Amniotic epithelial cell (primary cell): ENCODE measurements at places on chromosomes 4 and X.

DNA sequence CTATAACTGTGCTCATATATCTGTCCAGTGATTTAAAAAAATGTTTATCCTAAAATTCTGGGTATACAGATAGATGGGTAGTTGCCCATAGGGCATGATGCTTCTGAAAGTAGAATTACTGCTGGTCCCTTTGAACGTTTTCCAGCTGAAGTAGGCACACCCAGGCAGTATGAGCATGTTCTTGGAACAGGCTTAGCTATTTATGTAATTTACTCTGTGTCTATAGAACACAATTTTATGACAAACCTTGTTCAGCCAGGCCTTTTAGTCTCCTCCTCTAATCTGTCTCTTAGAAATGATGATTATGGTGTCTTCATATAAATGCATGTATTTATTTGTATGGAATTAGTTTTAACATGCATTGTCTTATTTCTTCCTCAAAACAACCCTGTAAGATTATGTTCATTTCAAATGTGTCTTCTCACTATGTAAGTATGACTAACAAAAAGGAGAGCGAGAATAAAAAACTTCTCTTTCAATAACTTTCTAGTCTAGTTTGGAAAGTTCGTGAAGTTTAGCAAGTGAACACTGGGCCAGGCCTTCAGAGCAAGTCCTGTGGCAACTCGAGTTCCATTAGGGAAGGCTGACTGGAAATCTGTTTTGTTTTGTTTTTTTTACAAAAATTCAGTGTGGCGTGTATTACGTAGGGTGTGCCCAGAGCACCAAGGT lies 142.0 kb downstream of the AFF1 start:
- DNase-seq, result no peak

- DNase-seq, result no peak
Measured at GRCh38 chr4:89653012-89653411, 183.9 kb downstream of the SNCA start.

DNA sequence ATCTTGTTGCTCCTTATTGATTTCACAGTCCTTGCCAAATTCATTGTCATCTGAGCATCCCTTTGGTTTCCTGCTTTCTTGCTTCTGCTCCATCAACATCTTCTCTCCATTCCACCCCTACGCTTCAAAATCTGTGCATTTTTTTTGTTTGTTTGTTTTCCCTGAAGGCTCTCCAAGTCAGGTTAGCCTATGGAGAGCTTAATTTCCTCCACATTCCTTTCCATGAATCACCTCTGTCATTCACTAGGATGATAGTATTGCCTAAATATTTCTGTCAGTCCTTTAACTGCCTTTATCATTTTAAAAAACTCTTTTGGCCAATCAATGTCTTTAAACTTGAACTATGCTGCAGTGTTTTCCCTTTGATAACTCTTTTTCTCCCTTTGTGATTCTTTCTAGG lies 67.7 kb downstream of the PPARGC1A start:
- DNase-seq, result no peak

DNA sequence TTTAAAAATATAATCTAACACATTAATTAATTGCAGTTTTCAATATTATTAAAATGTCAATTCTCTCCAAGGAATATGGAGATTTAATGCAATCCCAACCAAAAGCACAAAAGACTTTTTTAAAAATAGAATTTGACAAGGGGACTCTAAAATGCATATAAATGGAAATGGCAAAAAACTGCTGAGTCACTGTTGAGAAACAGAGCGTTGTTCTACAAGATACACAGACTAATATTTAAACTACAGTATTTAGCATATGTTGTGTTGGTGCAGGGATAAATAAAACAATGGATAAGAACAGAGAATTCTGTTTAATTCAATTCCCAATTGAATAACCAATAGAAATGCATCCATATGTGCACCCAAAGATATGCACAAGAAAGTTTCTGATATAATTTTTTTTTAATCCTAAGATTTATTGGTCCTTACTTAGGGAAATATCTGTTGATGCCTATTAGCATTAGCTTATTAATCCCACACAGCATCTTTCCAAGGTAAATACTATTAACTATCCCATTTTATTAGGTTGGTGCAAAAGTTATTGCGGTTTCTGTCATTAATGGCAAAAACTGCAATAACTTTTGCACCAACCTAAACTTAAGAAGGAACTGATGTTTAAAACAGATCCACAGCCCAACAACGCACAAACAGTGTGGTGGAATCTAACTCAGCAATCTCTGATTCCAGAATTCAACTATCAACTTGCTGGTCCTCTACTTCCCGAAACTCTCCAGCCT lies 86.8 kb upstream of the VEGFC start:
- DNase-seq, result peak; percentile 42

DNA sequence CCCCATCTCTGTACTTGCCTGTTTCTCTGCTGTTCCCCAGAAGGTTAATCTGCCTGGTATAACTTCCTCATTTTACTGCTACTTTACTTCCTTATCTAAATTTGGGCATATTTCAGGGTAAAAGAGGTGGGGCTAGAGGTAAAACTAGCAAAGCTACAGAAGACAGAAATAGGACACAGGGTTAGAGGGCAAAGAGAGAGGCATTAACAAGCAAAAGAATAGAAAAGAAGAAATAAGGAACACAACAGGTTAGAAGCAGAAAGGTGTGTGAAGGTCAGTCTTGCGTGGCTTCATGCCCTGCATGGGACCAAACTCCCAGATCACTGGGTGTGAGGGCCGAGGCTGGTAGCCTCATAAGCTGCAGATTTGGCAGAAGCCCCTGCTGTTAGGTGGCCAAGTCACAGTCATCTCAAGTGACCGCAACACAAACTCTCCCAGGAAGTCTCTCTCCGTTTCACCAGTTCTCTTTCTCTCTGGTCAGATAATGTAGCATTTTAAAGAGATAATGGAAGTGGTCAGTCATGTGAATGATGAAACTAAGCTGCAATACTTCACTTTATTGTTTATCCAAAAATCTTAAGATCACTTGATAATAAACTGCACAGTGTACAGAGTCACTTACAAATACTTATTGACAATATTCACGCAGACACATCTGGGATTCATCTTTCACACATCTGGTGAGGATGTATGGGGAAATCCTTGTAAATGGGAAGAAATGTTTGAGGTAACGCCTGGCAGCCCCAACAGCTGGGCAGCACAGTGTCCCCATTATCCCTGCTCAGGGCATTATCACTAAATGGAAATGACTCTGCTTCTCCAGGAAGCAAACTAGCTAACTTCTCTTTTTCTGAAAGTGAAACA lies 16.4 kb downstream of the TMEM154 start:
- DNase-seq, result no peak

DNA sequence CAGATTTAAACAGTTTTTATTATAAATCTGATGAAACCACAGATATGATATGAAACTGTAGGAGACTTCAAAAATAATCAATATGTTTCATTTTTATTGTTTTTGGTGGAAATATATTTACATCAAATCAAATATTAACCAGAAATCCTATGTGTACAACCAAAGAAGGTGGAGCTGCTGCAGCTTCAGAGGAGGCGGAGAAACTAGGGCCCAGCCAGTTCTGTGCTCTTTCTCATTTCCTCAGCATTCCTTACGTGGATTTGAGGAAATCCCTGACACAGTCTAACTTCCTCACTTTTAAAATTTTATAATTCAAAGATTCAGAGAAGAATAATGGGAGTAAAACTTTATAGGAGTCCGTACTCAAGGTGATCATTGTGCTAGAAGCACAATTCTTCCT lies 610.7 kb upstream of the CPXCR1 start:
- DNase-seq, result no peak

DNA sequence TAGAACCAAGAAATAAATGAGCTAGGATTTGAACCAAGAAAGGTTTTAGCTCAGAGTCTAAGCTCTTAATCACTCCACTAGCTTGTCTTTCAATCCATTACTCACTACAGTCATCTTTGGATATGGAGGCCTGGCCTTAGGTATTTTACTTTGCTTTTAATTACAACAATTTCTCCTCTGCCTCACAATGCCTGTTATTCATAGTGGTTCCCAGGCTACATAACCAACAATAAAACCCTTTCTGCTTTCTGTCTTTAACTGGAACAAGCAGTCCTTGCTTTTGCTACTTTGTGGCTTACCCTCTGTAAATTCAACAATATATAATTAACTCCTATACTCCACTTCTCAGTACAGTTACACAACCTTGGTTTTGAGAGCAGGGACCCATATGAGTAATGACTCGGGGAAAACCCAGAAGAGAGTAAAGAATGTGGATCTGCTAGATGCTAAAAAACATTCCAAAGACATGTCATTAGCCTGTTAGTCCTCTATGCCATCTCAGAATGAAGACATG lies 94.7 kb upstream of the NAP1L5 start:
- peak; percentile 95 for DNase-seq

DNA sequence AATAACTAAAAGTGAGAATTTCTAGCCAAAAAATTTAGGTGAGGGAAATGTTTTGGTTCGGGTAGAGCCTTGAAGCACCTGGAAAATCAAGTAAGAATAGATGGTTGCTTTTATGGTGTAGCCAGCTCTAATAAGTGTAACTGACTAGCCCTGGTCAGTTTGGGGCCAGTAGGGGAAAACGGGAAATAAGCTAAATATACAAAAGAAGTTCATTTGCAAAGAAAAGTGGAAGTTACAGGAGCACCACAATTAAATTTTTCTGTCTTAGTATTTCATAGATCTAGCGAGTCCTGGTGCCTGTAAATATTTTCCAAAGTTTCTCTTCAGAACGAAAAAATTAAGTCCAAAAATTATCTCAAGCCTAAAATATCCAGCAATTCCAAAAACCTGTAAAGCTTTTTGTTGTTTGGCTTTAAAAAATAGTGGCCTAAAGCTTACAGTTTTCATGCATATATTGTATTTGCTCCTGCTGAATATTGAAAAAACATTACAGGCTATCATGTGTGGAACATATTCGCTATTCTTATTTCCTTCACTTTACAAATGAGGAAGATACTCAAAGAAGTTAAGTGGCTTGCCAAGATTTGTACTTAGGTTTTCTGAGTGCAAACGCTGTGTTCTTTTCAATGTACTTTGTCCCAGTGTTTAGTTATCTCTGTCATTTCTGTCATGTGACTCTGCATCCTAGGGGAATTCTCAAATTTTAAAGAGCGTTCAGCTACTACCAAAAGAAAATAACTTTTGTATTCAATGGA lies 7.3 kb upstream of the PTPN13 start:
- no peak for DNase-seq

DNA sequence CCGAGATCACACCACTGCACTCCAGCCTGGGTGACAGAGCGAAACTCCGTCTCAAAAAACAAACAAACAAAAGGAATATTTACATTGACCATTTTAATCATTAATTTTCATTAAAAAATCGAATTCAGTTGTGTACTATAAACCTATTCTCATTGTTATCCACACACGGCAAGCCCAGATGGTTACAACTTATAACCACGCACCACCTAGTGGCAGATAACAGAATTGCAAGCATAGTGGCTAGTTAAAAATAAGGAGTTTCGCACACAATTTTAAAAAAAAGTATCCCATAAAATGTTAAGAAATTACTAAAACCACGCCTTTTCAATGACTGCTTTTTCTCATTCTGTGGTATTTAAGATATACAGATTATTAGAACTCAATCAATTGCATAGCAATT lies 25.4 kb downstream of the MBNL3 start:
- peak; percentile 26 for DNase-seq

DNA sequence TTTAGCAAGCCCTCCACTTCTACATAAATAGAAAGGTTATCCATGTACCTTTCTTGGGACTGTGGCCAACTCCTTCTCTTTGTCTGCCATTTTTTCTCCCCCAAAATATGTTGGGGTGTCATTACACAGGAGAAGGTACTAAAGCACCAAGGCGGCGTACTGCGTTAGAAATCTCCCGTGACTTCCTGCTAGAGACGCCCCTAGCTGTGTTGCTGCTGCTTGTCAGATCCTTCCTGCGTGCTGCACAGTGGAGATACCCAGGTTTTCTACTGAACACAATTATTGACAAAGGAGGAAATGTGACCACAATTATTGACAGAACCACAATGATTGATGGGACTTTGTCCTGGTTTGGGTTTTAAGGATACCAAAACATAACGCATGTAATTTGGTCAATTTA lies 97.7 kb downstream of the EFHC2 start:
- DNase-seq, result no peak

DNA sequence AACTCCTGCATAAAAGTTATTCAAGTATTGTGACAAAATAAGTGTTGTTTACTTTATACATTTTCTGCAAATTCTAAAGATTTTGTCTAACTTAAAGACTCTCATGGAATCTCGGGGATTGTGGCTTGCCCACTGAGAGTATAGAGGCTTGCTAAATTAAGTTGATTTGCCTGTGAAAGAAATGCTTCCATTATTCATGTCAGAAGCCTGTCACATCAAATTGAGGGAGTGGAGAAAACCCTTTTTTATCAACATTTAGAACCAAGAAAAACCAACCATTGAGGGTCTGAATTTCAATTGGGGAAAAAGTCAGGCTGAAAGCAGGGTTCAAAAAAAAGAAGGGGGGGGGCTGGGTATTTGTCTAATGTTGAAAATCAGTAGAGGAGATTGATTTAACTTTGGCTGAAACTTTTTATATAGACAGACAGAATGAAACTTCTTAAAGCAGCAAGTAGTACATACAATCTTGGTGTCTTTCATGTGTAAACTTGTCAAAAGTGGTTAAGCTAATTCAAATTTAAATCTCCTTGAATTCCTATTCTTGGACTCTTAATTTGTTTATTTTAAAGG lies 144.8 kb upstream of the CXorf66 start:
- DNase-seq, result no peak

DNA sequence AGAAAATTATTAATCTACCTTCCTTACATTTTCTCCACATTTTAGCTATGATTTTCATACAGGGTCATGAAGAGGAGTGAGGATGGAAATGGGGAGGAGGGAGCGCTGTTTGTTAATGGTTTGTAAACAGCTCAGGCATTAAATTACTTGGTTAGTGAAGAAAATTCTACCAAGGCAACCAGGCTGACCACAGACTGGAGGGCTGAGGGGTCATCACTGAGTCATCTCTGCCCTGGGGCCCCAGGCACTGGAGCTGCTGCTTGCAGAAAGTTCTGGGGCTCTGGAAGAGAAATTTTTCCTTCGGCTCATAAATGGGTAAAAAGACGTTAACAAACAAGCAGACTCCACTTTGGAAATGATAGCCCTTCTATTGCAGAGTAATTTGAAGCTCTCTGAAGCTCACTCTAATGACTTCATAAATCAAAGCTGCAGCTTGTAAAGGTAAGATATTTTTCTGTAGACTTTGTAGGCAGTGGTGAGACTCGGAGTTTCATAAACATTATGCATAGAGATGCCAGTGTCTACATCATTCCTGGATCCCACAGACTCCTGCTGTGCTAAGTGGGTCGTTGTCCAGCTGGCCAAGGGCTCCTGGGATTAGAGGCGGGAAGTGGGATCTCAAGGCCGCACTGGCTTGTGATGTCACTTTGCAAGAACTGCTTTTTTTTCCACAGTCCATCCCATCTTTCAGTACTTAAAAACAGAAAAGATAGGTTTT lies 159.6 kb downstream of the PTTG2 start:
- peak; percentile 94 for DNase-seq

- DNase-seq, result peak; percentile 47
Measured at GRCh38 chrX:23884427-23885024, 23.2 kb downstream of the APOO start.
